ENCODE measurements at places on chromosomes 16 and 17.
A peak's percentile ranks its signal among the peaks of the same experiment; 100 is the strongest.

DNA sequence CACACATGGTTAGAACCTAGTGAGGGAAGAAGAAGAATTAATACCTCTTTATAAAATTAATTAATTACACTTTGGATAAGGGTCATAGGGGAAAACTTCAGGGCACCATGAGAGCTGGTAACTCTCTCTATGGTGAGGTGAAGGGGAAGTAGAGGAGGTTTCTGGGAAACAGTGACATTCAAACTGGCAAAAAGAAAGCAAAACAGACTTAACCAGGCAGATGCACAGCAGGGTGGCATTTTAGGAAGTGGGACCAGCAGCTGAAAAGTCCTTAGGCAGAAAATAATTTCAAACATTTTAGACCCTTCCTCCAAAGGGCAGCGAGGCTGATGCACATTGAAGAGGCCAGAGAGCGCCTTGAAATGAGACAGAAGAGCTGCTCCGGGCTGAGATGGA is 157.8 kb downstream of the CDH13 start:
- no peak for DNase-seq

- peak; percentile 95 for DNase-seq
Observed at GRCh38 chr17:73343168-73343634, 31.4 kb upstream of the CDC42EP4 start.

DNA sequence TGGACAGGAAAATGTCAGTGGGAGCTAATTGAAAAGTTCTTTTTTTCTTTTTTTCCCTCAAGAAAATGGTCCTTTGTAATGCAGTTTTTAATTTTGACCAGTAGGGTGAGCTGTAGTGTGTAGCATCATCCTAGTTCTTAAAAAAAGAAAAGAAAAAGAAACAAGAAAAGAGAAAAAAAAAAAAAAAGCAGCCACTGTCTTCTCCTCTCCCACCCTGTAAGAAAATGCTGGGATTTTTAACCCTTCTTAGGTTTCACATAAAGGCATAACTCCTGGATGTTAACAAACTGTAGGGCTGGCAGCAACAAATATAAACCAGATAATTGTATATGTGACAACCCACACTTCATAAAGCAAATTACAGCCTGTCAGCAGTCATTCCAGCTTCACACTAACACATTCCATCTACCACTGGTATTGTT is 78.1 kb downstream of the SKAP1 start:
- DNase-seq = peak; percentile 45

- no peak for DNase-seq
Observed at GRCh38 chr17:65009848-65010247, 46.7 kb downstream of the GNA13 start.

DNA sequence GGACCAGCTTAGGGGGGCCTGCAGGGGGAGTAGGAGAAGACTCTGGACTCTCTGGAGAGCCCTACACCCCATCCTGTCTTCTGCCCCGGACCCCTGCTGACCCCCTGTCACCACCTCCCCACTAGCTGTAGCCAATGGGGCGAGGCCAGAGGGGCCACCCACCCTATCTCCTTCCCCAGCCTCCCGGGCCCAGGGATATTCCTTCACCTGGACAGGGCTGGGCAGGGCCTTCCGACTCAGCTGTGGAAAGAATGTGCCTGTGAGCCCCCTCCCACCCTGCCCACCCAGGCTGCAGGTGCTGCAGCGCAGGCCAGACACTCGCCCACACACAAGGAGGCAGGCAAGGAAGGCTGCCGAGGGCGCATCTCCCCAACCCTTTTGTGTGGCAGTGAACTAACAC is 23.0 kb downstream of the TSPOAP1 start:
- no peak for DNase-seq

DNA sequence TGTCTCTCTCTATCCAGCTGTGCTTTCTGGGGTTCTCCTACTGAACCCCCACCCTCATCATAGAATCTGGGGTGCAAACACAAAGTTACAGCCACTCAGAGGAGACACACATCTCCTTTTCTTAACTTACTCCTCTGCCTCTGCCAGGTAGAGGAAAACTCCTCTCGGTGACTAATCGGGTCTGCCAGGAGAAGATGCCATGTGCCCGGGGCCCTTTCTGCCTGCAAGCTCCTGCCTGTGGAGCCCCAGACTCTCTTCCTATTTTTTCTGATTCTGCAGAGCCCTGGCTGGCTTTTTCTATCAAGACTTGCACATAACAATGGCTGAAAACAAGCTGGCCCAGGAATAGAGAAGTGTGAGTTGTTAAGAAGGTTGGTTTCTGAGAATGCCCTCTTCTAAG is 10.4 kb downstream of the SLC6A4 start:
- DNase-seq = no peak

DNA sequence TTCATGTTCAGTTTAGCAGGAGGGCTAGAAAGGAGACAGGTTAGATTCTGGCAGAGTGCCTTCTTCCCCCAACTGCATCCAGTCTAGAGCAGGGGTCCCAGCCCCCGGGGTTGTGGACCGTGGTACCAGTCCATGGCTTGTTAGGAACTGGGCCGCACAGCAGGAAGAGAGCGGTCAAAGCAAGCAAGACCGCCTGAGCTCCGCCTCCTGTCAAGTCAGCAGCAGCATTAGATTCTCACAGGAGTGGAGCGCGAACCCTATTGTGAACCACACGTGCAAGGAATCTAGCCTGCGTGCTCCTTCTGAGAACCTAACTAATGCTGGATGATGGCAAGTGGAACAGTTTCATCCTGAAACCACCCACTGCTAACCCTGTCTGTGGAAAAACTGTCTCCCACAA is 95.0 kb downstream of the HIC1 start:
- no peak for DNase-seq

GRCh38 chr16:785563-786535 is 2.3 kb downstream of the RPUSD1 start:
- no peak for DNase-seq

DNA sequence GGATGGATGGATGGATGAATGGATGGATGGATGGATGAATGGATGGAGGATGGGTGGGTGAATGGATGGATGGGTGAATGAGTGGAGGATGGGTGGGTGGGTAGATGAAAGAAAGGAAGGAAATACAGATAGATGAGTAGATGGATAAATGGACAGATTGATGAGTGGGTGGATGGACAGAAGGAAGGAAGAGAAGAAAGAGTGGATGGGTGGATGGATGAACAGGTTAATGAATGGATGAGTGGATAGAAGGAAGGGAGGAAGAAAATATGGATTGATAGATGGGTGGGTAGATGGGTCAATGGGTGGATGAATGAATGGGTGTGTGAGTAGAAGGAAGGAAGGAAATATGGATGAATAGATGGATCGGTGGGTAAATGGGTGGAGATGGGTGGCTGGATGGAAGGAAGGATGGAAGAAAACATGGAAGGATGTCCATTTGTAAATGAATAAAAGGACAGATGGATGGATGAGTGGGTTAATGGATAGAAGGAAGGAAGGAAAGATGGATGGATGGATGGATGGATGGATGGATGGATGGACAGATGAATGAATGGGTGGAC is 97.3 kb upstream of the TNRC6C start:
- DNase-seq = no peak

DNA sequence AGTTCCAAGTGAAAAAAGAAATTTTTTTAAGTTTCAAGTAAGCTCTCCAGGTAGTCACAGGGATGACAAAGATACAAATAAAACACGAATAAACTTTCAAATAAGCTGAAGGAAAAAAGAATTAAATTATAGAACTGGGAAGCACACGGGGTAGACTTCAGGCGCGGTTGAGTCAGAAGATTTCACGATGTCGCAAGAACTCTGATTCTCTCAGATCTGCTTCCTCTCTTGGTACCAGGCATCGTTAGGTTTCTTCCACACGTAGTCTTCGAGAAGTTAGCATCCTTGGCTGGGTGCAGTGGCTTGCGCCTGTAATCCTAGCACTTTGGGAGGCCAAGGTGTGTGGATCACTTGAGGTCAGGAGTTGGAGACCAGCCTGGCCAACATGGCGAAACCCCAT is 784.1 kb upstream of the RBFOX1 start:
- no peak for DNase-seq

DNA sequence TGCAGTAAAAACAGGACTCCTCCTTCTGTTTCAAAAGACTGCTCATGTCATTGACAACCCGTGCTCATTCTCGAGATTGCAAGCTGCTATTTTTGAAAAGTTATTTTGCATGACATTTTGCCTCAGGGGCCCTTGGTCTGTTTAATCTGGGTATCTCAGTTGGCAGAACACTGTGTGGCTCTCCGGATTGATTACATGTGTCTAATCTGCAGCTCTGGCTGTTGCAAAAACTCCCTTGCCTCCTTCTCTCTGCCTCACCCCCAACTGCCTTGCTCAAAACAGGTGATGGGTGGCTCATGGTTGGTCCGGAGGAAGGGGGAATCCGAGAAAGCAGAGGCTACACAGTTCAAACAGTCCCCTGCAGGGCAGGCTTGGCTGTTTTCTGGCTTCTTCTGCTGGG is 25.3 kb downstream of the GINS3 start:
- no peak for DNase-seq

DNA sequence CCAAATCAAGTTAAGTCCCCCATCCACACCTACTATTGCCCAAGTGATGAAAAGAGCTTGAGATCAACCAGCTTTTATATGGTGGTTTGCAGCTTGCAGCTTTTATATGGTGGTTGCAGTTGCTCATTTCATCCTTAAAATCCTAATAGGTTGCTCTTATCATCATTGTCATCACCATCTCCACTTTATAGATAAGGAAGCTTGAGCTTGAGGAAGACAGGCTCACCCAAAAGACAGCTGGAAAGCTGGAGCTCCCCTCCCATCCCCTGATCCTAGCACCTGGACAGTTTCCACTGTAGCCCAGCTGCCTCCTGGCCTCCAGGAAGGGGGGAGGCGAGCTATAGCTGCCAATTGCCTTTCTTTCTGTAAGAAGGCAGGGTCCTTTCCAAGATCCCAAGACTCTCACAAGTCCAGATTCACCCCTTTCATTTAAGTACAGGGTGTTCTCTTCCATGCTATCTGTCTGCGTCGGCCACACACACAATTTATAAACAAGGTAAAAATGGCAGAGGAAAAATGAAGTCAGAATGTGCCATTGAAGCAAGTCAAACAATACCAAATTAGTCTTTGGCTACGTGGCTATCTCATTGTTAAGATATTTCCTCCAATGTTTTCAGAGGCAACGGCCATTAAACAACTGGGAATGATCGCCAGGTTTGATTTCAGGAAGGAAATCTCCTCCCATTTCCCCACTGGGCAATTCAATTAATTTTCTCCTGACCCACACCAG is 63.3 kb downstream of the PECAM1 start:
- no peak for DNase-seq

- DNase-seq = peak; percentile 41
Observed at GRCh38 chr16:2043667-2044451, 3.8 kb downstream of the NTHL1 start.

- no peak for DNase-seq
Observed at GRCh38 chr16:87627542-87628245, 25.4 kb downstream of the JPH3 start.

DNA sequence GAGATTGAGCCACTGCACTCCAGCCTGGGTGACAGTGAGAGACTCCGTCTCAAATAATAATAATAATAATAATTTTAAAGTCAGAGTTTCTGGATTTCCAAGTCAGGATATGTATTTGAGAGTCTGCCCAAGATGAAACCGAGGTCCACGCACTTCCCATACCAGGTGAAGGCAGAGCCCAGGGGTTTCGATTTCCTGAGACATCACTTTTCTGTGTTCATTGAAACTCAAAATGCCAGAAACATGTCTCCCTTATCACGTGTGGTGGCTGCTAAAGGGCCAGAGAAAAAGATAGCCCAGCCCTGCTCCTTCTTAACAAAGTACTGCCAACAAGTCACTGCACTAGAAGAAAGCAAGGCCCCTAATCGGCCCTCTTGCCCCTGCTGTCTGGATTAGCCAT is 9.8 kb upstream of the RNF157 start:
- DNase-seq = no peak

GRCh38 chr17:38574712-38575111 is 31.0 kb downstream of the SRCIN1 start:
- DNase-seq = no peak

GRCh38 chr17:30113213-30113612 is 3.4 kb upstream of the NSRP1 start:
- DNase-seq = no peak

GRCh38 chr17:28367641-28368305 is 2.3 kb downstream of the VTN start:
- DNase-seq = no peak

DNA sequence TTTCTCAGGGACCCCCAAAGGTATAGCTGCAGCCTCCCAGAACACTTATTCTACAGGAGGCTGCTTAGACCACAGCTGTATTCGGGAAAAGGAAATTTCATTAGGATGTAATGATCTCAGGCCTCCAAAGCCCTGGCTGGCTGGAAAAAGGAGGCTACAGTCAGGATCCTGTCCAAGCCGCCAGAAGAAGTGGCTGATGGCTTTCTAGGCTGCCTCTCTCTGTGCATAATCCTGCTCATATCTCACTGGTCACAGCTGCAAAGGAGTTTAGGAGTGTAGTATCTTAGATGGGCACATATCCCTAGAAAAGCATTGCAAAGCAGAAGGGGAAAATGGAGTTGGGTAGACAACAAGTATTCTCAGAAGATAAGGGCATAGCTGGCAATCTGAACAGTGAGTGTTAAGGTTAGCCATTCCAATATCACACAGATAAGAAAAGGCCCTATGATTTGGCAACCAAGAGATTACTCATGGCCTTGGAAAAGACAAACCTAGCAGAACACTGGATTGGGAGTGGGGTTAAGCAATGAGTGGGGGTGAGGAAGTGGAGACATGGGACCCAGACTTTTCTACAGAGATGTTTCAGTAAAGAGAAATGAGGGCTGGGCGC is 26.0 kb upstream of the PRKCA start:
- DNase-seq = no peak

DNA sequence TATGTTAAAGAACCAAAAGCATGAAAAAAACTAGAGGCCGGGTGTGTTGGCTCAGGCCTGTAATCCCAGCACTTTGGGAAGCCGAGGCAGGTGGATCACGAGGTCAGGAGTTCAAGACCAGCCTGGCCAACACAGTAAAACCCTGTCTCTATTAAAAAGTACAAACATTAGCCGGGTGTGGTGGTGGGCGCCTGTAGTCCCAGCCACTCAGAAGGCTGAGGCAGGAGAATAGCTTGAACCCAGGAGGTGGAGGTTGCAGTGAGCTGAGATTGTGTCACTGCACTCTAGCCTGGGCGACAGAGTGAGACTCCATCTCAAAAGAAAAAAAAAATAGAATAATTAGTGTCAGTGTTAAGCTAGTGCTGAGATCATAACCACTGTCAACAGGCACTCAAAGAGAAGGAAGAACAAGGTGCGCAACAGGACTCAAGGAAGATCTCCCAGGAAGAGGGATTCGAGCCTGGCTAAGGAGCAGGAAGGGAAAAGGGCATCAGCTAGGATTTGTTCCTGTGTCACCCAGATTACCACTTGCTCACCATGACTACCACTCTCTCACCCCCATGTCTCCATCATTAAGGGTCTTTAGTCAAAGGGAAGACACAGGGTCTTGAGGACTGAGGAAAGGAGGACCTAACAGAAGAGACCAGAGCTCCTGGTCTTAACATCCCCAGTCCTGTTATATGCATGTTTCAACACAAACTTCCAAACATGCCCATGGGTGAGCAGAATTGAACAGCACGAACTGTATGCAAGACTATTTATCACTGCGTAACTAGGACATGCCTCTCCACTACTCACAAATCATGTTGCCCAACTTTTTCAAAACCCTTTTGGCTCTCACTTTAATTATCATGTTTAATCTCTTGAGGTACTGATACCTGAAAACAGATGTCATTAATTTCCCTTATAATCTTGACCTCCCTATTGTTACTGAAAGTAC is 88.3 kb upstream of the PLEKHM1 start:
- no peak for DNase-seq

All from NCI-H2171 treated with DMSO at 0.1 percent for 48 hours (cell line).